Right kidney (tissue), 9 donors: ENCODE measurements at places on chromosomes 1 and 21.

DNA sequence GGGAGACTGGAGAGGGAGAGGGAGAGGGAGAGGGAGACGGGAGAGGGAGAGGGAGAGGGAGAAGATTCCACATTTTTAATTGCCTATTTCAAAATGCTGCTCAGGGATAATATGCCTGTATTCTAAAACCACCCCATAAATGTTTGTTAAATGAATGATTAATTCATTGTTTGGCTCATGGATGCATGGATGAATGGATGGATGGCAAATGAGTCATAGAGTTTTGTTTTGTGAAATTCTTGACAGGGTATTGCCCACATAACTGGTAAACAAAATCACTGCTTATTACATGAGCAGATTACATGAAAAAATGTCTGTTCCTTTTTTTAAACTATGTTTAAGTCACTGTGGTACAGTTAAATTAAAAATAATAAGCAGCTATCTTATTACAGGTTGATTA, 220.4 kb downstream of the ZP4 start:
- no peak for DNase-seq

GRCh38 chr21:16040601-16041000, 310.8 kb downstream of the USP25 start:
- no peak for DNase-seq

DNA sequence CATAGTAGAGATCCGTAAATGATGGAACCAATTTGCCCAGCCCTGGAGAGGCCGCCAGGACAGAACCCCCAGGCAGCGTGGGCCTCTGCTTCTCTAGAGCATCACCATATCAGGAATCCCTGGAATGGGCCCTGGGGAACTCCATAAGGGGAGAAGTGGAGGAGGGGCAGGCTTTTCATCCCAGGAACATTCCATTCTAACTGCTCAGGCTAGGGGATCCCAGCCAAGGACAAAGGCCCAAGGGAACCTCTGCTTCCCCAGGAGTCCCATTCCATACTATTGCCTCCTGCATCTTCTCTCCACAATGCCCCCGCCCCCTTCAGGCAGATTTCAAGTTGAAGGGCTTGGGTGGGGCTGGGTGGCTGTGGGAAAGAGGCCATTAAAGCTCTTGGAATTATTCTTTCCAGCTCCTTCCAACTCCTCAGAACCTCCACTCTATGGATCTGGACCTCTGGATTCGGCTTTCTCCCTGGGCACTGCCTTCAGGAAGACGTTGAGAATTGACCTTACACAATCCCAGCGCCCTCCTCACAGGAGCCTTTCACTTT, 6.0 kb downstream of the TRNP1 start:
- DNase-seq, result no peak

- no peak for DNase-seq
These were observed 23.3 kb upstream of the DPT start for GRCh38 chr1:168752171-168752832.

DNA sequence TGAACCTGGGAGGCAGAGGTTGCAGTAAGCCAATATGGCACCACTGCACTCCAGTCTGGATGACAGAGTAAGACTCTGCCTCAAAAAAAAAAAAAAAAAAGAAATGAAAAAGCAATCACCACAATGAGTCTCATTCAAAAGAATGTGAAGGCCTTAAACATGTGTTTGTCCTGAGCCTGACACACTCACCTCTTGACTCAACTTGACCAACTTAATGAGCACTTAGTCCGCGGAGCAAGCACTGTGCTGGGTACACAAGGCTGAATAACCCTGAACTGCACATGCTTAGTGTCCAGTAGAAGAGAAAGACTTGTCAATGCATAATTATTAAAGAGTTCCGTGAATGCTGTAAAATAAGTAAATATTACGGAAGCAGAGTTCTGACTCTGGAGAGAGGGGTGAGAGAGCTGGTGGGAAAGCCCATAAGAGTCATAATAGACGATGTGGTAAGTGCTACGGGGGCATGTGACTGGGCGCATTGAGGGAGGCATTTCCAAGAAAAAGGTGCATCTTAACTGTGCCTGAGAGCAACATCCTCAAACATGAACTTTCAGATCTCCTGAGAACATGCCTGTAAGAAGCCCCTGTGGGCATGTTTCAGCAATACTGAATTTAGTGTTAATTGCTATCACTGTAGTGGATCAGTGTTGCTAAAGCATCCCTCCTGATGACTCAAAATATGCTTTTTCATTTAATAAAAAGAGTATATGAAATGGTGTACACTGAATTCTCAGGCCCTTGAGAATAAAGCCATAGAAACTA, 27.2 kb downstream of the MCOLN2 start:
- DNase-seq, result no peak

DNA sequence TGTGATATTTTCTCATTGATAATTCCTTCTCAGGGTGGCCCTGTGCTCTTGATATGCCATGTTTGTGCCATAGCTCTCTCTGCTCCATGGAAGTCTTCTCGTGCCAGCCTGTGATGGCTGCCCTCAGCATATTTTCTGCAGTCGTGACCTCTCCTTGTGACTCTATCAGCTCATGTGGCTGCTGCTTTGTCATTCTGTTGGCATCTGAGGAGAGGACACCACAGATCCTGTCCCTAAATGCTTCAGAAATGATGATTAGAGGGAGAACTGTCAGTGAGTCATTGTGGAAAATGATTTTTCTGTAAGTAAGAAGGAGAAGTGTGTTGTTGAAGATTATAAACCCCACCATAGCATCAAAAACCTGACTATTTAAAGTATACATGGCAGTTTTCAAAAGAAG, 286.0 kb downstream of the ADGRL2 start:
- DNase-seq, result no peak

DNA sequence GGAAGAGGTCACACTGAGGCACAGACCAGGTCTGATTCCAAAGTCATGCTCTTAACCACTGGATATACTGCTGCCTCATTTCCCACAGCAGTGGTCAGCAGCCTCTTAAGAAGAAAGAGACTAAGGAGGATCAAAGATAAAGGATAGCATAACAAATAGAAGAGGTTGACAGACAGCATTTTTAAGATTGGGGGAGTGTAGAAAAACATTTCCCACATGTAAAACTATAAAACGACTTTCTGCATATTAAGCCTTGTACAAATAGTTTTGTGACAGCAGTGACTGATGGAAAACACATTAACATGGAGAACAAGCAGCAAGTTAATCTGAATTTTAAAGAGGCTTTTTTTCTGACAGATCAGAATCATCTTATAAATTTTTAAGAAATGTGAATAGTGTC, 92.0 kb downstream of the SELENOF start:
- no peak for DNase-seq

- no peak for DNase-seq
These were observed 1372.3 kb downstream of the AMY1C start for GRCh38 chr1:105122041-105122440.

- DNase-seq, result no peak
These were observed 7.1 kb upstream of the SLAMF7 start for GRCh38 chr1:160731990-160732389.

DNA sequence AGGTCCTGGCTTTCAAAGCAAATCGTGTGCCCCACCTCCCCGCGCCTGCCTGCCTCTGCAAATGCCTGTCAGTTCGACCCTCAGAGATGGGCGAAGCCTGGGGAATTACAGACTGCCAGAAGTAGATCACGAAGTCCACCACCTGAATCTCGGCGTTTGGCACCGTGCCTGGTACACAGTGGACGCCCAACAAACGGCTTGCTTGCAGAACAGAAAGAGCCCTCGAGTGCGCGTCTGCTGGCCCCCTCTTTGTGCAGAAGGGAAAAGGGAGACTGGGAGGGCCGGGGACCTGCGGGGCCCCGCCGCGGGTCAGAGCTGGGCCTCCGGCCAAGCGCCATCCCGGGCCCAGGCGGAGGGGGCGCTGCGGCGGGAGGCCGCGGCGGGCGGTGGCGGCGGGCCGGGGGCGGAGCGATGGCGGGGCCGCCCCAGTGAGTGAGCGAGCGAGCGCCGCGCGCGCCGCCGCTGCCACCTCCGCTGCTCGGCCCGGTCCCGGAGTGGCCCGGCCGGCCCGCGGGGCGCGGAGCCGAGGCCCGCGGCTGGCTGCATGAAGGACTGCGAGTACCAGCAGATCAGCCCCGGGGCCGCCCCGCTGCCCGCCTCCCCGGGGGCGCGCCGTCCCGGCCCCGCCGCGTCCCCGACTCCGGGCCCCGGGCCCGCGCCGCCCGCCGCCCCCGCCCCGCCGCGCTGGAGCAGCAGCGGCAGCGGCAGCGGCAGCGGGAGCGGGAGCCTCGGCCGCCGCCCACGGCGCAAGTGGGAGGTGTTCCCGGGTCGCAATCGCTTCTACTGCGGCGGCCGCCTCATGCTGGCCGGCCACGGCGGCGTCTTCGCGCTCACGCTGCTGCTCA, at the start of gene ZDHHC18:
ZDHHC18 (plus strand) TSS at position 428 of the 845 bp plus-strand sequence; CDS start at position 545, 117 bp downstream.
- DNase-seq, result peak; percentile 85

DNA sequence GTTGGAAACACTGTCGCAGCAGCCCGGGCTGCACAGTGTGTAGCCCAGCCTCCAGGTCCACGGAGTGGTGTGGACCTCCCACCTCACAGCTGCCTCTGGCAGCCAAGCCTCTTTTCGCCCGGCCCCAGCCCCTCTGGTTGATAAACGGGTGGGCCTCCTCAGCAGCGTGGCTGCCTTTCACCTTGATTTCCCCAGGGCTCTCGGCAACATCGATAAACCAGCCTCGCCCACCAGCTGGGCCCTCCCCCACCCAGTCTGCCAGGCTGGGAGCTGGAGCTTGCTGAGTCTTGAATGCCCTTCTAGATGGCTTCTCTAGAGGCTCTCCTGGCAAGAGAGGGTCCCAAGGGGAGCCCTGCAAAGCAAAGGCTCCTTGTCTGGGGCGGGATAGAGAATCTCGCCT, 31.0 kb upstream of the LHX4 start:
- DNase-seq, result no peak

- DNase-seq, result no peak
These were observed 23.4 kb downstream of the C8A start for GRCh38 chr1:56877973-56878372.

DNA sequence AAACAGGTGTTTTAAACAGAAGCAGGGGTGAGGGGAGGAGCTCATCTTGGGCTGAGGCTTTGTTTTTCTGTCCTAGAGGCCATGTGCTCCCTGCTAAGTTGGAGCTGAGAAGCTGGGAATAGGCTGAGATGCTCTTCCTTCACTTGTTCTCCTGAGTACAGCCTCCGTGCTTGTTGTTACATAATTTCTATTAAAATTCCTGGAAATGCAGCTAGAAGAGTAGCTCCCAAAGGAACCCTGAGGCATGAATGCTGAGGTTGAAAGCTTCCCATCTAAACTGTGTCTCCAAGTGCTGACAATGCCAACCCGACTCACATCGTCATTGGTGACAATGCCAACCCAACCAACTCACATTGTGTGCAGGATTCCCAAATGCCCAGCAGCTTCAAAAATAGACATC, 12.6 kb upstream of the ITPKB start:
- DNase-seq, result no peak

DNA sequence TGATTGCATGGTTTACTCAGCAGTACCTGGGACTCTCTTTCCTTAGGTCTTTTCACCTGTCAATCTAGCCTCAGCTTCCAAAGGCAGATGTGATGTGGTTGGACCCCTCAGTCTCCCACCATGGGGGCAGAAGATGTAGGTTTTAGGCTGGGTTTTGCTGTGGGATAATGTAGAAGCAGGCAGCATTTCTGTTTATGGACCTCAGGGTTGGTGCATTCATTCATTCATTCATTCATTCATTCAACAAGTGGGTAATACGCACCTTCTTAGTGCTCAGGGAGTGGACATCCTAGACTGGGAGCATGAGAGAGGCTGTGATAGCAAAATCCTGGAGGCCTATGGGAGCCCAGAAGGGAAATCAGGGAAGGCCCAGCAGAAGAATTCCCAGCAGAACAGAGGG, 209.6 kb downstream of the TRABD2B start:
- no peak for DNase-seq

DNA sequence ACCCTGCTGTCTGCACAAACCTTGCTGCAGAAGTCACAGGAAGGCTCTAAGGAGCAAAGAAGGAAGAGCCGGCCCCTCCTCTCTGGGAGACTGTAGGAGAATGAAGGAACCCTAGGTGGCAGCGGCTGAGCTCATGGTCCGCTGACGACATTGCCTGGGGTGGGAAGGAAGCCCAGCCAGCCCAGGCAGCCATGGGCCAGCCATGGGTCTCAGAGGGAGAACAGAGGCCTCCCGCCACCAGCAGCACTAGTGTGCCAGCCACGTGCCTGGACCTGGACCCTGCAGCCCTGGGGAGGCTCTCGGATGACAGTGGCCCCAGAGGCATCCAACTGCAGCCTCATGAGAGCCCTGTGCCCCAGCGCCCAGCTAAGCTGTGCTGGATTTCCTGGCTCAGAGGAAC, 49.2 kb upstream of the POFUT2 start:
- peak; percentile 47 for DNase-seq

DNA sequence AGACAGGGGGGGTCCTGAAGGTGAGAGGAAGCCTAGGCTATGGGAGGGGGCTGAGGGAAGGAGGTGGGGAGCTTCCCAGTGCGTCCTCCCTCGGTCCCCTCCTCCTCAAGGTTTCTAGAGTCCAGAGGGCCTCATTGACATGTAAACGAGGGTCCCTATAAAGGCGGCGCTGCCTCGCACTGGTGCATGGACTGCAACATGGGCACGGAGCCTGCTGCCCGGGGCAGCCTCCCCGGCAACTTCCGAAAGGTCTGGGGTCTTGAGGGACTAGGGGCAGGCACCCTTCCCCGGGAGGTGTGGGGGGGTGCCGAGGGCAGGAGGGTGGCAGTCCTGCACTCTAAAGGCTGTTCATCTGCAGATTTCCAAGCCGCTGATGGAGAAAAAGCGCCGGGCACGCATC, at the start of gene HES3:
HES3 (plus strand) TSS at position 187 of the 400 bp plus-strand sequence; CDS start at position 374, 187 bp downstream.
- no peak for DNase-seq

DNA sequence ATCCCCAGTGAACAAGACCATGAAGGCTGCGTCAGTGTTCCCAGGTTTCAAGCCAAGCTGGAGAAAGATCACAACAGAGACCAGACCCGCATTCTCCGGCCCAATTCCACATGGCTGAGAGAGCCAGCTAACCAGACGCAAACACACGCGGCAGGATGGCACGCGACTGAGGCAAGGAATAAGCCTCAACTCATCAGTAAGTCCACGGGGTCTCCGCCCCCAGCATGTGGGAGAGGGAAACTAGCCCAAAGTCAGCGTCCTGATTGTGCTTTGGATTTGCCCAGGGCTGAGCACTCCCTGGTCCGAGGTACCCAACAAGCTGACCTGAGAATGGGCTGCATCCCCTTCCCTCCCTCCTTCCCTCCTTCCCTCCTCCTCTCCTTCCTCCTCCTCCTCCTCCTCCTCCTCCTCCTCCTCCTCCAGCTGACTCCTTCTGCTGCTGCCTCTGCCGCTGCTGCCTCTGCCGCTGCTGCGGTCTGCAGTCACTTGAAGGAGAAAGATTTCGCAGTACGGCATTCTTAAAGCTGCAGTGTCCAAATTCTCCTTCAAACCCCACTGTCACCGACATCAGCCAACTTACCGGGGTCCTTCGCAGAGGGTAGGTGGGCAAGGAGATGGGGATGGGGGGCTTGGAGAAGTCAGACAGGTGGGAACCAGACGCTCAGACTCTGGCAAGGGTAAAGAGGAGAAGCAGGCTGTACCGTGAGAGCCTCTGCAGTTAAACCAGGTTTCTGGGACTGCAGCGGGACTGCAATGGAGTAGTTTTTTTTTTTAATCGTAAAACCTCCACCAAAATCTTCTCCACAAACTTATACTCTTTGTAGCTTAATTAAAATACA, 33.0 kb upstream of the H6PD start:
- DNase-seq, result peak; percentile 48

- peak; percentile 80 for DNase-seq
These were observed at the start of gene SELENBP1 for GRCh38 chr1:151372058-151372934. TSS of gene SELENBP1 (minus strand) at chr1:151372705. CDS start at chr1:151372641, 64 bp downstream.

- no peak for DNase-seq
These were observed 98.5 kb downstream of the ASH1L start for GRCh38 chr1:155463865-155464650.
